T-helper 2 cell (primary cell): ENCODE measurements at places on chromosomes 16 and 17.

GRCh38 chr16:65531475-65531874 is 409.6 kb upstream of the CDH11 start:
- no peak for DNase-seq

GRCh38 chr17:62966426-62967204 is 580 bp downstream of the TANC2 start:
- DNase-seq: peak; percentile 19

DNA sequence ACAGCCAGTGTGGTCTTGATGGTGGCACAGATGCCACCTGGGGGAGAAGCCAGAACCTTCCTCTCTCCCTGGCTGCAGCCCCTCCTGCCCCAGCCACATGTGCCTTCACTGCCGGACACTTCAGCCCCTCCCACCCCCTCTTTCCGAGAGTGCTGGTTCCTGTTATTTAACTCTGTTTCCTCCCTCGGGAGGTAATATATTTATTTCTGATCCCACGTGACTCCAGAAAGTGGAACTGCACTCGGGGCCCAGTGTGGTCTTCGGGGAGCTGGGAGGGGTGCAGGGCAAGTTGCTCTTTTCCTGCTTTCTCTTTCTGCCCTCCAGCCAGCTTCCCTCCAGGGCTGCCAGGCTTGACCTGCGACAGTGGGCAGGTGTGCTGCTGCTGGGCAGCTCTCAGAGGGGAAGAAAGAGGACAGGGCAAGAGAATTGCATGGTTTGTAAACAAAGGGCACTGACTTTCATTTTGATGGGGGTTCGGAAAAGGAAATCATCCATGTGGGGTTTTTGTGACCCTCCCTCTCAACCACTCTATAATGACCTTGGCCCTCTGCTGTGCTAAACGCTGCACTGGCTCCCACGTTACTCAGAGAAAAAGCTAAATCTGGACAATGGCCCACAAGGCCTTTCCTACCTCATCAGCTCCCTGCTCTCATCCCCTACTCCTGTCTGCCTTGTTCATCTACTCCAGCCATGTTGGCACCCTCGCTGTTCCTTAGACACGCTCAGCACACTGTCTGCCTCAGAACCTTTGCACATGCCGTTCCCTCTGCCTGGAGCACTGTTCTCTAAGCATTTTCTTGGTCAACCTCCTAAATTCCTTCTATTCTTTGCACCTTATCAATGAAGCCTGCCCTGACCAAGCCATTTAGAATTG is 8.2 kb upstream of the CIITA start:
- DNase-seq: no peak

DNA sequence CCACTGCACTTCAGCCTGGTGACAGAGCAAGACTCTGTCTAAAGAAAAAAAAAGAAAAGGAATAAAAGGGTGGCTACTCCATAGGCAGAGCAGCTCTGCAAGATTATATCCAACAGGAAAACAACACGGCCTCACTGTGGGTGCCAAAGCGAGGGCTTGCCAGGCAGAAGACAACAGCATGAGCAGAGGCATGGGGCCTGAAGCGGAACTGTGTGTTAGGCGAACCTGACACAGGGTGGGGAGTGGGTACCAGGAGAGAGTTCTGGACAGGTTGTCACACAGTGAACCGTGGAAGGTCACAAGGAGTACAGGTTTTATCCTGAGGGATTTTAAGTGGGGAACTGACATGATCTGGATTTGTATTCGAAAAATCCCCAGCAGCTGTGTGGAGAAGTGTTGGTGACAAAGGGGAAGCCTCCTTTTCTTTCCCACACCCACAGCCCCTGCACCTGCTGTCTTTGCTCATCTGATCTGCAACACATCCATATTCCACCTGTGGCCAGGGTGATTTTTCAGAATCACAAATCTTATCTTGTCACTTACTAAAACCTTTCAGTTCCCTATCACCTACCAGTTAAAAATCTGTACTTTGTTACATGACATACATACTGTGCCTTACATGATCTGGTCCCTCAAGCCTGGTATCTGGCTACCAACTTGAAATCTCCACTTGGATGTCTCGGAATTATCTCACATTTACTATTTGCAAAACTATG is 23.2 kb upstream of the ARHGAP17 start:
- no peak for DNase-seq

GRCh38 chr17:2503627-2504026 is 8.1 kb downstream of the METTL16 start:
- no peak for DNase-seq

DNA sequence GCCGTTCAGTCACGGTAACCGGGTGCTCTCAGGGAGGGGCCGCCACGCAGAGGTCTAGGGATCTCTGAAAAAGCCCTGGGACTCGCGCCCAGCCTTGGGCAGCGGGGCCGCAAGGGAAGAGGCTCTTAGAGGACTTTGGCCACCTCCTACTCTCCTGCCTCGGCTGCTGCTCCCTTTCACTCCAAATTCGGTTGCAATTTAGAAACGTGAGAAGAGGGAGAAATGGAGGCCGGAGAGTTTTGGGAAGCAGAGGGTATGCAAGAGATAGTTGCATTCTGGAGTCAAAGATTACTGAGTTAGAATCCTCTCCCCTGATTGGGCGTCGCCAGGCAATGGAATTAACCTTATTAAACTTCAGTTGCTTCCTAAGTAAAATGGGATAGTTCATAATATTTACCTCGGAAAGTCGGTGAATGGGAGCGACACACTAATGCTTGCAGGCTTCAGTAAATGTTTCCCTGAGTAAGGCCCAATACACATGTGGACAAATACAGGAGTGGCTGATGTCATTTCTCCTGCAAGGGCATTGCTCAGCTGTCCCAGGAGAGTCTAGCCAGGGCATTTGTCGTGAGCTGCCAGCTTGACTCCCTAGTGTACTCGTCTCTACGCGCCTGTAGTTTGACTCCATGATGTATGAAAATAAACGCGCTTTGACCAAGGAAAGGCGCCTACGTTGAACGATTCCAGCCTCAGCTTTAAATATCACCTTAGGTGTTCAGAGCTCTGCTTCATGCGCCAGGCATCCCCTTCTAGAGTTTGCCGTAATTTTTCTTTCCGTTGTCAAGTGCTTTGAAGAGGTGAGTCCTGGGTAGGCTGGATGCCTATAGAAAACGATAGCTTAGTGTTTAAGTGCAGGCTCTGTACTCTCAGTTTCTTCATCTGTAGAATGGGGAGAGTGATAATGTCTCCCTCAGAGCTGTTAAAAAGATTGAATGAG is 667 bp downstream of the OGFOD1 start:
- DNase-seq: no peak

- DNase-seq: no peak
Measured at GRCh38 chr16:30838876-30839471, 52.0 kb upstream of the ZNF629 start.

DNA sequence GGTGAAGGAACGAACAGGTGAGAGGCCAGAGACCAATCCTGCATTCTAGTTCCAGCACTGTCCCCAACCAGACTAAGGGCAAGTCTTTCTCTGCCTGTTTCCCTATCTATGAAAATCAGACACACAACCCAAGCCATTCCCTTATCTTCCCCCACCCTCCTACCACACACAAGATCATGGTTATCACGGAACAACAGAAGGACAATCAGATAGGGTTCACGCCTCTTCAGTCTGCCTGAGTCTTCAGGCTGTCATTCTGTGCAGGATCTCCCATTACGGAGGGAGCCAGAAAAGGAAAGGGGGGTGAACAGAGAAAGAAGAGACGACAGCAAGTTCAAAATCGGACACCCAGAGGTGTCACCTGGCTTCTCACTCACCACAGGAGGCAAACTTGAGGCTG is 11.1 kb downstream of the TLE7 start:
- DNase-seq: no peak

GRCh38 chr17:51050291-51051033 is 70.2 kb downstream of the SPAG9 start:
- DNase-seq: no peak

DNA sequence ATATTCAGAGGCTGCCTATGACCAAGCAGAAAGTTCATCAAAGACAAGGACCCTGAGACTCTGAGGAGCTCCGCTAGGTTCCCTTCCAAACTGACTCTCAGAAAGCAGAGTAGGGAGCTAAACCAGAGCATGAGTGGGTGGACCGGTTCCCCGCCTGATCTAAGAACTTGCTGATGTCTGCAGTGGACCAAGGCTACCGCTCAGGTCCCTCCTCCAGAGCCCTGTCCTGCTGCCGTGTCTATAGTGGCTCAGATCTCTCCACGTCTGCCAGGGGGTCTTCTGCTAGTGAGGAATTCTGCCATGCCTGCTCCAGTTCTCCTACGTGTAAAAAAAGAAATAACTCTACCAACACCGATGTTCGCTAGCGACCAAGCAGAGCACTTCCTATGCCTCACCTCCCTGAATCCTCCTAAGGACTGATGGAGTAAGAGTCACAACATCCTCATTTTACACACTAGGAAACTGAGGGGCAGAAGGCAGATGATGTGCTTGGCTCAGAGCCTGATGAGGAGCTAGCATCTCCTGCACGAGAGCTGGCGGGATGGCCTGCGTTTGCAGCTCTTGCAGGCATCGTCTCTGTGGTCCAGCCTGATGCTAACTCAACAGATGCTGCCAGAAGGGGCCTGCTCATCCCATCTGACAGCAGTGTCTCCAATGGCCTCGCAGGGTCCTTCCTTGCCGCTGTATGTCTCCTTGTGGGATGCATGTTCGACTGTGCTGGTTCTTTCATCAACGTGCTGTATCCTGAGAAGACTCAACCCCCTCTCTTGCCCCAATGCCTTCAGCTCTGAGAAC is 265.5 kb downstream of the C16orf95 start:
- DNase-seq: no peak

DNA sequence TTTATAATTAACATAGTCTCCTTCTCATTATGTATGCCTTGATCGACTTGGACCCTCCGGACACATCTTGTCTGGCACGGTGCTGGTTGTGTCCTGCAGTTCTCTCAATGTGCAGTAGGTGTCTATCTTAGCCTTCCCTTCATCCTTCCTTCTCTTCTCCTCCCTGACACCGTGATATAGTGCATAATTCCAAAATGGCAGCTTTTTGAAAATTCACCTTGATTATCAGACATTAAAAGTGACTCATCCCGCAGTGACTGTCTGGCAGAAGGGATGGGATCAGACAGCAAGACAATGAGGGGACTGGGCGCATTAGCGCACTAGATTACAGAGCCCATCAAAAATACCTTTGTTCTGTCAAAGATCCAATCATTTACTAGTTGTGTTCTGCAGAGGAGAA is 70.0 kb upstream of the PMFBP1 start:
- DNase-seq: no peak

DNA sequence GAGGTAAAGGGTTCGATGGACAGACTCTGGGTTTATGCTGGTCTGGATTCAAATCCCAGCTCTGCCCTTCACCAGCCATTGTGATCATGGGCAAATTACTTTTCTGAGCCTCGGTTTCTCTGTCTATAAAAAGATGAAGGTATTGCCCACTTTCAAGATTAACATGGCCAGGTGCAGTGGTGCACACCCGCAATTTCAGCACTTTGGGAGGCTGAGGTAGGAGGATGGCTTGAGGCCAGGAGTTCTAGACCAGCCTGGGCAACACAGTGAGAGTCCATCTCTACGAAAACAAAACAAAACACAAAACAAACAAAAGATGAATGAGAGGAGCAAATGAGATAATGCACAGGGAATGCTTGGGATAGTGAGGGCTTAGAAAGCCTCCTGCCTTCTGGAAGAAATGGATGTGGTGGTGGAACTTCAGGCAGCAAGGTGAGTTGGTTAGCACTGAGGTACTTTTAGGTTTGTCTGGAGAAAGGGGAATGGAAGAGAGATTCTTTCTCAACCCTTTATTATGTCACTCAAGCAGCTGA is 8.5 kb downstream of the ADGRG3 start:
- DNase-seq: no peak

- no peak for DNase-seq
Measured at GRCh38 chr16:79562166-79562823, 38.2 kb downstream of the MAF start.

DNA sequence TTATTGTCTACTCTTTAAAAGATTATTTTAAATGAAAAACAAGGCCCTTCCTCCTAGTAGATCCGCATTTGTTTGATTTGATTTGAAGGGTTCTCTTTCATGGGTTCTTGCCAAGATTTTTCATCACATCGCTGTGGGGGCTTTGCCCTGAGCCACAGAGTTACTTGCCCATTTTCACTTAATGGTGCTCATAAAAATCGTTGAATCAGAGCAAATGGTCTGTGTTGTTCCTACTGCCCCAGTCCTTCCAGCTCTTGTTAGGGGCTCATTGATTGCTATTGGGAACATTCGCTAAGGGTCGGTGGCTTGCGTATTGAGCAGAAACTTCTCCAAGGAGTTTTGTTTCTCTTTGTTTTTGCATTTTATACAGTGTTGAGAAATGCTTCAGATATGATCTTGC is 1023.4 kb upstream of the CDH8 start:
- DNase-seq: no peak

GRCh38 chr16:18809165-18809564 is 7.8 kb upstream of the ARL6IP1 start:
- no peak for DNase-seq

GRCh38 chr16:17381784-17382183 is 89.0 kb downstream of the XYLT1 start:
- DNase-seq: no peak

DNA sequence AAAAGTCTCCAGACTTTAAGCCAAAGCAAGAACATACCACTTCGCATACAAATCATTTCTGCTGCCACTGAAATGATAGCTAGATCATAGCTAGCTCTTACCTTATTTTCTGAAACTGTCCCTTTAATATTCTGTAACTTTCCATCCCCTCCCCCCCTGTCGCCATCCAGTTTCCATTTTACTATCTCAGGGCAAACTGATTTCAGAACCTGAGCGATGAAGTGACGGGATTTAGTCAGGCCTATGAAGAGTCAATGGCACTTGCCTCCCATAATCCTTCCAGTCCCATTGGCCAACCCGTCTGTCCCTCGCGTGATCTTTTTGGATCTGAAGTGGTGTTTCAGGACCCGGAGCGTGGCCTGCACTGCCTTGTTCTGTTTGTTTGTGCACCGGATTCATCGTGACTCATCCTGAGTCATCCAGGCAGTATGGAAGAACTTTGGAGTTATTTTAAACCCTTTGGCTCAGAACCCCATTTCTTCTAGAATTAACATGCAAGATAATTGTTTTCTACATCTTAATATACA is 199.8 kb upstream of the CHMP6 start:
- DNase-seq: no peak

- no peak for DNase-seq
Measured at GRCh38 chr16:27515874-27516353, 33.8 kb downstream of the GTF3C1 start.
